ENCODE measurements at places on chromosomes 4 and X.

DNA sequence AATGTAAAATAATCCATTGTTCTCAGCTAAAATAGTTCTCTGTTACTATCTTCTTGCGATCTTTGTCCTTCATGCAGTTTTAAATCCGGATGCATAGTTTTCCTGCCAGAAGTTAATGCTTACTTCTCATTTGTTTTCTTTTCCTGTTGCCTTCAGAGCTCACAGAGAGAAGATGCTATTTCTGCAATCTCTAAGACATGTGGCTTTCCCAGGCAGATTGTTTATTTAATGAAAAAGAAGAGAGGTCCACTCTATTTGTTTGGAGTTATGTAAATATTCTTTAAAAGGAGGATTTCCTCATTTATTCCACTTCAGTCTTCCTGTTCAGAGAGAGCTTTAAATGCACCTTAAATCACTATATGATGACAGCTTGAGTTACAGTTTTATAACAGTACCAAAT is 39.3 kb upstream of the HPGD start:
- no peak for ATAC-seq

DNA sequence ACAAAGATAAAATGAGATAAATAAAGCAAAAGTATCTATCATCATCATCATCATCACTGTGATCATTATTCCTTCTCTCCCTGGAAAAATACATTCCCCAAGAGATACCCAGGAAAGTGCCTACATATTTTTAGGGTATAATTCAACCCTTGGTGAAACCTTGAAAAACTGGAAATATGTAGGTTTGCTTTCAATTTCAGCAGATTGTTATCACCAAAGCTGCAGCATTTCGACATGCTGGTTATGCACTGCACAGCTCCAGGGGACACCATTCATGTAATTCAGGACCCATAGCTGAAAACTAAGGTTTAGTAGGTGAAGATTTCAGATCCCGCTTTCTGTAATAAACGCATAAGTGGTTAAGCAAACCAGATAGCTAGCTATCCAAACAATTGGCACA is 28.4 kb upstream of the FBXW7 start:
- no peak for ATAC-seq

GRCh38 chr4:30610361-30610760 is 109.8 kb upstream of the PCDH7 start:
- ATAC-seq = no peak

DNA sequence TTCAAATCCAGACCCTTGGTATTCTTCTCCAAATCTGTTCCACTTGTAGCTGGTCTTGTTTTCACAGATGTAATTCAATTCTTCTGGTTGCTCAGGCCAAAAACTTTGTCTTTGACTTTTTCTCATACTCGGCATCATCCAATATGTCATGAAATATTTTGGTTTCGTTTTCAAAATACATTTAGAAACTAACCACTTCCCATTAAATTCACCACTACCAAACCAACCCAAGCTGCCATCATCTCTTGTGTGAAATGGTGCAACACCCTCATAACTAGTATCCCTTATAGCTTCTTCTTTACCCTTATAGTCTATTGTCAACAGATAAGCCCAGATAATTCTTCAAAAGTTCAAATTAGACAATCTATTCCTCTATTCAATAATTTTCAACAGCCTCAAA is 192.1 kb downstream of the PRR32 start:
- no peak for ATAC-seq

GRCh38 chr4:87060957-87061356 is 126.1 kb downstream of the AFF1 start:
- ATAC-seq = peak; percentile 62

GRCh38 chr4:178414042-178414441 is 971.8 kb upstream of the AGA start:
- no peak for ATAC-seq

DNA sequence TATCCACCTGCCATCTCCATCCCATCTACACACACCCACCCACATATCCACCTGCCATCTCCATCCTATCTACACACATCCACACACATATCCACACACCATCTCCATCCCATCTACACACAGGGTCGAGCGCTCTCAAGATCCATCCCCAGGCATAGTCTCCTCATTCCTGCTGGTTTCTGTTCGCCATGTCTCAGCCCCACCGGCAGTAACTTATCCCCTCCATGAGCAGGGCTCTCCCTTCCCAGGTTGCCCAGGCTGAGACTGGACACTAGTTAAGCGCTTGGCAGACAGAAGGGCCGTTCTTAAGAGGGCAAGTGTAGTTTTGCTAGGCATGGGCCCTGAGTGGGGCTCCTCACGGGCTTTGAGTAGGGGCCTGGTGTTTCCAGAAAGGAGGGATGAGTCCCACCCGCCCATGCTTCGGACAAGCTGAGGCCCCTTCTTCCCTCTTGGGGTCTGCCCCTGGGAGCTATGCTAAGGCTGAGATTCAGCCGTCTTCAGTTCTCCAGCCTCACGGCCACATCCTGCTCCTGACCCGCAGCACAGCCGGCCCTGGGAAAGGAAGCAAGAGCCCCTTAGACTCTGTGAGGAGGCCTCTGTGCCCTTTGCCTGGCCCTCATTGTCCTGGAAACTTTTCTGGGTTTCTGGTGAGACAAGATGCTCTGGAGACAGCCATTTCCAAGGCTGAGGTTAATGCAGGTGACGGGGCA is 20.4 kb downstream of the TMEM271 start:
- no peak for ATAC-seq

DNA sequence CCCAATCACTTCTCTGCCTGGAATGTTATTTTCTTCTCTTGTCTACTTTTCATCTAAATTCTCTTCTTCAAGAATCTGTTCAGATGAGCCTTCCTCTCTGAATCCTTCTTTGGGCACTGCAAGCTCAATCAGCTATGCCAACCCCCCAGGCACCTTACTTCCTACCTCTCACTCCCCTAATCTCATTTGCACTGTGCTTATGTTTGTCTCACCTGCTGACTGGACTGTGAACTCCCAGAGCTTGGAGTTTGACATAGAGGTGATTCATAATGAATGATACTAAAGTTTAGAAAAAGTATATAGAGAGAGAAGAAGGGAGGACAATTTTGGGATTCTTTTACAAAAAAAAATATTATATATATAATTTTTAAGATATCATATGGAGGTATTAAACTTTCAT is 36.3 kb downstream of the ANXA10 start:
- no peak for ATAC-seq

DNA sequence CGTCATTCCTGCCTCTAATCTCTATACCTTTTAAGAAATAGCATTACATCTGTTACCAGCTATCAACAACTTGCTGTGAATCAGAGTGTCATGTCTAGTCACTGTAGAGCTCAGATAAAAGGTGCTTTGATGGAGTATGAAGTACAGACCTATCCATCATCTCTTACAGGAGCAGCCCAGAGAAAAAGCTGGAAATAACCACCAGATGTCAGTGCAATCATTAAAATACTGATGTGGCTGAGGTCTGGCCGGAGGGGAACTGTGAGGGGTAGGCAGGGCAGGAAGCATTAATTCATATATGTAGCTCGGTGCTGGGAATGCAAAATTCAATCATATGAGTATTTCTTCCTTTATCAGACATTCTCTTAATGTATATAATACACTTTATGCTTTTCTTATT is 100.6 kb downstream of the AKAP4 start:
- no peak for ATAC-seq

- ATAC-seq = peak; percentile 68
These were observed 46.5 kb upstream of the HMX1 start for GRCh38 chr4:8917868-8918783.

DNA sequence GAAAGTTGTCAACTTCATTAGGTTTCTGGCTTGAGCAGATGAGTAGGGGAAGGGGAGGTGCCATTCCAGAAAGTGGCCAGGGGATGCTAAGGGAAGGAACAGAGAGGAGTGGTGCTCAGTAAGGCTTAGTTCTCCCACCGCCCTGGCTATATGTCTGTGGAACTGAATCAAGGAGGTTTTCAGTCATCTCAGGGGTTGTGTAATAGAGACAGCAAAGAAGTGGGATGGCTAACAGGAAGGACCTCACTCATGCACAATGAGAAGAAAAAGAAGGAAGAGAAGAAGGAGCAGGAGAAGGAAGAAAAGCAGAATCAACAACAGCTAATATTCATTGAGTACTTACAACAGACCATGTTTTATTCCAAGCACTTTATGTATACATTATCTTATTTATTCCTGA is 368.7 kb downstream of the MID1IP1 start:
- no peak for ATAC-seq

- ATAC-seq = no peak
These were observed 152.1 kb downstream of the THOC2 start for GRCh38 chrX:123580792-123581191.

DNA sequence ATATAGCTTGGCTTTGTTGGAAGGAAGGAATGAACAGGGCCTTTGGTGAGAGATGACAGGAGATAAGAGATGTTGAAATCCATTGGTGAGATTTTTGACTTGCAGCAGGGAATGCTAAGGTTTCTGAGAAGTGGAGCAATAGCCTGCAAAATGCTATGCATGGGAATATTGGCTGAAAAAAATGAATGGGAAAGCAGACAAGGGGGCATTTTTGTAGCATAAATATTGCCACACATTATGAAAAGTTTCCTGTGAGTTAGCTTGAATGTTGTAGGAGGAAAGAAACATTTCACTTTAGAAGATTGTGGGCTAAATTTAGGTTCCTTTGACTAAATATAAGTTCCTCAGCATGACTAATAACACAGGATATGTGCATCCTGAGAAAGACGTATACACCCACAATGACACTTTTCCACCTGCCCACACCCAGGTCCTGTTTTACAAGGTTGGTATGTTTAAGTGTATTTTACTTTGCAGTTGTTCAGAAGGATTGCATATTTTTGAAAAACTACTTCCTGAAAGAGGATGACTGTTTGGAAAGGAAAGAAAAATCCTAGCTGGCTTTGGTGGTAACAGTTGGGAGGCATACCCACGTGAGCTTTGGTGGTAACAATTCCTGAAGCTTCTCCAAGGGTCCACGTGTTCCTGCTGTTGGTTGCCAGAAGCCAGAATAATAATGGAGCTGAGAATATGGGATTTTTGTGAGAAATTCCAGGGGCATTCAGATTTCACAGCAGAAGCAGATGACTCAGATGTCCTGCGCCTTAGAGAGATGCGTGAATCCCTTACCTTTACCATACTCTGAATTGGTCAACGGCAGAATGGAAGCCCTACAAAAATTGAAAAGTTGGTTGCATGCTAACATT is 28.5 kb downstream of the PHEX start:
- ATAC-seq = peak; percentile 92

DNA sequence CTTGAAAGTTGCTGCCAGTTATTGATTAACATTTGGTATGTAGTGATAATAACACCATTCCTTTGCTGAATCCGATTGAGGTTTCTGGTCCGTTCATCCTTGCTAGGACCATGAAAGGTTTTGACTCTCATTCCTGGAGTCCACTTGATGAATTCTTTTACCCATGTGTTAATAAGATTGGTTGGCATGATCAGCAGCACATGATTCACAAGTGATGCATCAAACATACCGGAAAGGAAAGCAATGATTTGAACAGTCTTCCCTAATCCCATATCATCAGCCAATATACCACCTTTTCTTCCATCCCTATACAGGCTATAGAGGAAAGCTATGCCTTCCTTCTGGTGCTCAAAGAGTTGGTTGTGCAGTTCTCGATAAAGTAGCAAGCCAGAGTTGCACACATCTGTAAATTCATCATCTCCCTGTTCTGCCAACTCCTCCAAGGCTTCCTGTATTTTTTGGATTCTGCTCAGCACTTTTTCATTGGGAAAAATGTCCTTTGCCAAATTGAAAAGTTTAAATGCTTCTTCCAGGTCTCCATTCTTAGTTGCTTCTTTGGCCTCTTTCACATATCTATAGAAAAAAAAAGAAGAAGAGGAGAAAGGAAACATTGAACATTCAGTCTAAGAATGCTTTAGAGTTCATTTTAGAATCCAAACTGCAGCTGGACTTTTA is 26.7 kb downstream of the PIN4 start:
- no peak for ATAC-seq

- ATAC-seq = peak; percentile 61
These were observed 24.9 kb downstream of the DOCK11 start for GRCh38 chrX:118520216-118521206.

DNA sequence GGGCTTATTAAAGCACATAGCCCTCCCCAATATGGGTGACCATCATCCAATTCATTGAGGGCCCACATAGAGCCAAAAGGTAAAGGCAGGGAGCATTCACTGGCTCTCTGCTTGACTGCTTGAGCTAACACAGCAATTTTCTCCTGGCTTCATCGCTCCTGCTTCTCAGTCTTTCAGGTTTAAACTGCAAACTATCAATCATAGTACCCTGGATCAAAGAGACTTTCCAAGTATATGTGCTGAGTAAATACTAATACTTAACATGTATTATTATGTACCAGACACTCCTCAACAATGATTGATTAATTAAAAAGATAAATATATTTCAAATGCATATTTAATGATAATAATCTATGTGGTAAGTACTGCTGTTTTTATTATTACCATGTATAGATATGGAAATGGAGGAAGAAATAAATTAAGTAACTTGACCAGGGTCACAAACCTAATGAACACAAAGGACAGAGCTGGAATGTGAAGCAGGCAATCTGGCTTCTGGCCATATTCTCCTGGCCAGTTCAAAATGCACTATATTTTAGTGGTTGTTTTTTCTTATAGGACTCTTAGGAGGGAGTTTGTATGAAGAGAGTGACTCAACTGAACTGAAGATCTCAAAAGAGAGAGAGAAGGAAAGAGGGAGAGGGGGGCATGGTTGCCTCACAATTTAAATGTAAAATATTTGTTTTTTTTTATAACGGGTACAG is 1197.3 kb downstream of the TECRL start:
- no peak for ATAC-seq

DNA sequence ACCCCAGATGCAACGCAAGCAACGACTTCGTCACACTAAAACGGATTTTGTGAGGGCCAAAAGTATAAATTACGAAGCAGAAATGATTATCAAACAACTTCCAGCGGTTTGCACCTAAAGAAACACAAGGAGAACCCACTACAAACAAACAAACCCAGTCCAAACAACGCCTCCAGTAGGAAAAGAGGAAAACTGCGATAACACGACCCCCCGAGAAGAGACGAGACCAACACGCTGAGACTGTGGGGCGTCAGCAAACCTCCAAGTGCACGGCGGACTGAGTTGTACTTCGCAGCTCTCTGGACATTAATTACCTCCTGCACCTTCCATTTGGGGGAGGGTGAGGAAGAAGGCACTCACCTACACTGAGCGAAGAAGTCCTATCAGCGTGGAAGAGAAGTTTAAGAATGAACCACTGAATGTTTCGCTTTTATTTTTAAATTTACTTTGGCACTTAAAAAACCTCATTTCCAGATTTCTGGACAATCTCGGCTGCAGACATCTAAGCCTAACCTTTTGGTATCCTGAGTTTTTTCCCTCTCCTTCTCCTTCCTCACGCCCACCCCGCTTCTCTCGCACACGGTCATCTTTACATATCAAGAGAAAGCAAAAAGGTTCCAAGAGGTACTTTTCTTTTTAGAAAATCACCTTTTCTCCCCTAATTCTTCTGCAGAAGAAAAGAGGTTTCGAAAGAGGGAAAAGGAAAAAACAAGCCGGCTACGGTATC is at the start of gene MAB21L2:
Gene MAB21L2 (plus strand): TSS at position 6 of the 727 bp plus-strand sequence. CDS start 879 bp downstream, outside the sequence.
- ATAC-seq = no peak

- ATAC-seq = no peak
These were observed 1253.7 kb downstream of the TECRL start for GRCh38 chr4:63155561-63155960.

DNA sequence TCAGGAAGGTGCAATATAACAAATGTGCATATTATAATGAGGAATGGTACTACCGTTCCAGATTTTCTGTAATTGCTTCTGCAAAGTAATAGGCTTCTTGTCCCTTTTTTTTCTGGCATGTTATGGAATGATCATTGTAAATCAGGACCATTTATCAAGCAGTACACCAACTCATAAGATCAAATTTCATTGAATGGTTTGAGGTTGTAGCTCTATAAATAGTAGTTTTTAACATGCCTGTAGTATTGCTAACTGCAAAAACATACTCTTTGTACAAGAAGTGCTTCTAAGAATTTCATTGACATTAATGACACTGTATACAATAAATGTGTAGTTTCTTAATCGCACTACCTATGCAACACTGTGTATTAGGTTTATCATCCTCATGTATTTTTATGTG is 12.6 kb downstream of the IBSP start:
- ATAC-seq = no peak

Data from esophagus mucosa (tissue), 1 donor.